ENCODE measurements at places on chromosomes 1 and 21. TPM values are rescaled to one million over a fixed set of nuclear protein-coding genes. Genes with fewer than 3 reads are reported as not detected.
A peak's percentile ranks its signal among the peaks of the same experiment; 100 is the strongest.

DNA sequence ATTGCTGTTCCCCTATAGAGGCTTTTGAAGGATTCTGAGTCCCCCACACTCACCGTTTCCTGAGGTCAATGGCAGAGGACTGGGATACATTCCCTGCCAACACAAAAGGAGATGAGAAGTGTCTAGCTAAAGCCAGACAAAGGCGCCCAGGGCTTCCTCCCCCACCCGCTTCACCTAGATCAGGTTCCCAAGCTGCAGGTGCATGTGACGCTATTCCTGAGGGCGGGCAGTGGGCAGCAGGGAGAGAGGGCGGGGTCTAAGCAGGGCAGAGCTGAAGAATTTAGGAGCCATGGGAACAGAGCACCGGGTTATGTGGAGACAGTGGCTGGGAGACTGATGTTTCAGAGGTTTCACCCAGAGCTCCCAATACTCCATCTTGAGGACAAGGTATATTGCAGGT, 6.0 kb upstream of the ARHGEF2 start:
- no peak for DNase-seq

- no peak for DNase-seq
These were observed 1.1 kb downstream of the C1orf50 start for GRCh38 chr1:42768172-42768571.

DNA sequence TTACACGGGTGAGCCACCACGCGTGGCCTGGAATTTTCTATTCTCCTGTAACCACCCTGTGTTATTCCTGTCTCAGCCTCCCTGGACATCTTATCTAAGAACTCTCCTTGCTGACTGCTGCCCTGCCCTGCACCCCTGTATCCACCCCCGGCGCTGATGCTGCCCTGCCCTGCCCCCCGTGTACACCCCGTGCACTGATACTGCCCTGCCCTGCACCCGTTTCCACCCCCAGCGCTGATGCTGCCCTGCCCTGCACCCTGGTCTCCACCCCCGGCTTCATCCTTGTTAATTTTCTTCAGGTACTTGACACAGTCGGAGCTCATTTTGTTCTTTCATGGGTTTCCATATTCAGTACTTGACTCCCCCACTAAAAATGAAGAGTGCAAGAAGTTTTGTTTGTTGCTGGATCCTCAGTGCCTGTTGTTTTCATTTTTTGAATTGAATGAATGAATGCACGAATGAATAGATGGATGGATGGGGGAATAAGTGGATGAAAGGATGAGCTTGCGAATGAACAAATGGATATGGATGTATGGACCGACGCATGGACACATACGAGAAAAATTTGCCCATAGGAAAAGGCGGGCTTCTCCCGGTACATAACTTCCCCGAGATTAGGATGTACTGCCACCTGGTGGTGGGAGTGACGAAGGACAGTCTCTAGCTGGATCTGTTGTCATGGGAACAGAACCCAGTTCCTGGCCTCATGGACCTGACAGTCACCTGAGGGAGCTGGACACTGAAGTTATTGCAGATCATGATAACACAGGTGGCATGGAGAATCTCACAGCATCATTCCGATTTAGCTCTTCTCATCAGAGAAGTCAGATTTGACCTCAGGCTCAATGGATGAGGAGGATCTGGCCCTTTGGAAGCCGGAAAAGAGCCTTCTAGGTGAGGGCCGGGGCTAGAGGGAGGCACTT, 14.9 kb downstream of the AADACL4 start:
- DNase-seq = peak; percentile 78

DNA sequence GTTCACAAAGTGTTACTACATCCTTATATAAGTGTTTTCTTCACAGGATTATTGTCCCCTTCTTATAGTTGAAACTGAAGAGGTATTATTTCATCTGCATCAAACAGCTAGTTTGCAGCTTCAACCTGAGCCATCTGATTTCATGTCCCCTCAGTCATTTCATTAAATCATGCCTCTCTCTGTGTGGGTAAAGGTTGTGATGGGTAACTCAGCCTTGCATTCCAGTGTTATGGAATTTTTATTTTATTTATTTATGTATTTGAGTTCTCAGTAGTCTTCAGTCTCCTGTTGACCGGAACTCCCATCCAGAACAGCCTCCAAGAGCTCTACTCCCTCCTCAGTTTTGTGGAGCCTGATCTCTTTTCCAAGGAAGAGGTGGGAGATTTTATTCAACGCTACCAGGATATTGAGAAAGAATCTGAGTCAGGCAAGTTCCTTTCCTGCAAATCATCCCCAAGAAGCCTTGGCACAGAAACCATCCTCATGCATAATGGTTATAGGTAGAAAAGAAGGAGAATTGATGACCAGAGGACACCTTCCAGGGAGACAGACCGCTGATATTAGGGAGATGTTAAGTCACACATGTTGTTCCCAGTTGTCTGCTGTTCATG, 21.8 kb downstream of the CHD1L start:
- DNase-seq = no peak

DNA sequence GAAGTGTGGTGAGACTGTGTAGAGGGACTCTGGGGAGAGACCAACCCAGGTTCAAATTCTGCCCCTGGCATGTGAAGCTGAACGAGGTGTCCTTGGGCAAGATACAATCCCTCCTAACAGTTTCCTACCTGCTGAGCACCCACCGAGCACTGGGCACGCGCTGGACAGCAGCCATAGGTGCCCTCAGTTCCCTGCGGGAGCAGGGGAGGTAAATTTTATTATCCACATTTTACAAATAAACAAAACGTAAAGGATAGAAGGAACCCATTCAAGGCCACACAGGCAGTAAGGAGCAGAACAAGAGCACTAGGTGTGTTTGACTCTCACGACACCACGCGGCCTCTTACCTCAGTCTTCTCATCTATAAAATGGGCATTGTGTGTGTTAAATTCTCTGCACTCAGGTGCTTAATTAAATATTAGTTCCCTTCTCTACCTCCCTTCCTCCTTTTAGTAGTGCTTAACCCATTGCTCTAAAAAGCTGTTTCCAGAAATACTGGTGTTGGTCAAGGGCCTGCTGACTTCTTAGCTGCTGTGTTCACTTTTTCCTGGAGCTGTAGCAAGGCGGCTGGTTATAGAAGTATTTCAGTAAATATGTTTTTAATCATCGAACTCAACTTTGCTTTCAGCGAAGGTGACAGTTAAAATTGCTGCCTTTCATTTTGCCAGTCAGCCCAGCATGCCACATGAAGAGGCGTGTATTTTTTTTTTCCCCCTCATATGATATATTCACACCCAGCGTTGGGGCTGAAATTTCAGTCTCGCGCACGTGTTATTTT, 41.6 kb downstream of the PGBD5 start:
- no peak for DNase-seq

- no peak for DNase-seq
These were observed 797 bp upstream of the USP1 start for GRCh38 chr1:62436039-62436465.

- no peak for DNase-seq
These were observed 67.8 kb upstream of the COG2 start for GRCh38 chr1:230574502-230574901.

GRCh38 chr1:41784531-41785274, 134.0 kb downstream of the HIVEP3 start:
- DNase-seq = no peak

DNA sequence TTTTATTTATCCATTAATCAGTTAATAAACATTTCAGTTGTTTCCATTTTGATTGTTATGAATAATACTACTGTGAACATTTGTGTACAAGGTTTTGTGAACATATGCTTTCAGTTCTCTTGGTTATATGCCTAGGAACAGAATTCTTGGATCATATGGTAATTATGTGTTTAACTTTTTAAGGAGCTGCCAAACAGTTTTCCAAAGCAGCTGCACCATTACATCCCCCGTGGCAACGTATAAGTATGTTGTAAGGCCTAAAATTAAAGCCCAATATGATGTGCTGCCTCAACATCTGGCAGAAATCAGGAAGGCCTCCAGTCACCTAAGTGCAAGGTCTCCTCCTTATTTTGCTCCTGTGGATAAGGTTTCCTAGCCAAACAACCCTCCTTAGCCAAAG, 235.6 kb upstream of the CACYBP start:
- no peak for DNase-seq

DNA sequence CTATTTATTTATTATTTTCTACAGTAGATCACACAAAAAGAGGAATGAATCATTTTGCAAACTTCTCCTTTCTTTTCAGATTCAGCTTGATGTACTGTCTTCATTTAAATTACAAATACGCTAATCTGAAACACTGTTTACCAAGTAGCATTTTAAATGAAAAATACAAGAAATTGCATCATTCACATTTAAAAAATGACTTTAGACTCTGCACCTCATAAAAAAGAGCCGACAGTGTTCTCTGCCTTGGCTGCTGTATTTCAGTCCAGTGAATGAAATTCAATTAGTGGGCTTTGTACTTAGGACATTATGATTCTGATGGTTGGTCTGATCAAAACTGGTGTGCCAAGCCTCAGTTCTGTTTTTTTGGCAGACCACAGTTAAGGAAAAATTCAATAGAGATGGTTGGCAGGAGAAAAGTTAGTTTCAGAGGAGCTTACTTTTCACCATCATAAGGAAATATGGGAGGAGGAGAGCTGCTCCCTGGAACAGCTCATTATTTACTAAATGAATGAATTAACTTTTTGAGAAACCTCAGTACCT, 222.4 kb upstream of the ESRRG start:
- DNase-seq = no peak

DNA sequence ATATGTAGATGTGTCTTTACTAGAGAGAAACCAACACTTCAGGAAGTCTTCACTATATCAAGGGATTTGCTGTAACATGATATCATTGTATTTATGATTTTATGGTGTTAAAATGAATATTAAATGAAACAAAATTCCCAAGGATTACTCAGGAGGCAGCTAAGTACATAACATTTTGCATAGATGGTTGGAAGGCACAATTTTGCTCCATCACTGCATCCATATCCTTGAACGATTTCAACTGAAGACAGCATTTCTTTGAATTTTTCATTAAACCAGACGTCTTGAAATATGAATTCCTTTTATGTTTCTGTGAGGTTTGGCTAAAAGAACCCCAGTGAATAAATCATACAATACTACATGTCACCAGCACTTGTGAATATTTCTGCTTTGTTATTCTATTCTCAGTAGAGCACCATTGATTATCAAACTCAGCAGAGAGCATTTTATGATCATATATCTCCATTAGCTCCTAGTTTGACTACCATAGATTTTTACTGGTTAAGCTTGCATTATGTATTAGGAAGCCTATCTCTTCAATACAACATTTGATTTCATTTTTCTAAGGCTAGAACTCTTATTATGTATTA, 37.3 kb downstream of the SPATA17 start:
- no peak for DNase-seq

DNA sequence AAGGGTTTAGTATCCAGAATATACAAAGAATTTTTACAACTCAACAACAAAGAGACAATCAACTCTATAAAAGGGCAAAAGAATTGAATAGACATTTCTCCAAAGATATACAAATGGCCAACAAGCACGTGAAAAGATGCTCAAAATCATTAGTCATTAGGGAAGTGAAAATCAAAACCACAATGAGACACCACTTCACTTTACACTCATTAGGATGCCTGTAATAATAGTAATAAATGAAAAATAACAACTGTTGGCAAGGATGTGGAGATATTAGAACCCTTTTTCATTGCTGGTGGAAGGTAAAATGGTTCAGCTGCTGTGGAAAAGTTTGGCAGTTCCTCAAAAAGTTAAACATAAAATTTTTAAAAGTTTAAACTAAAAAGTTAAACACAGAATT, 7.0 kb upstream of the ABCD3 start:
- DNase-seq = no peak

- no peak for DNase-seq
These were observed 29.9 kb downstream of the RXRG start for GRCh38 chr1:165415068-165415467.

GRCh38 chr1:82565546-82565945, 764.8 kb downstream of the ADGRL2 start:
- DNase-seq = no peak

- no peak for DNase-seq
These were observed 216.0 kb downstream of the S1PR1 start for GRCh38 chr1:101452825-101453224.

DNA sequence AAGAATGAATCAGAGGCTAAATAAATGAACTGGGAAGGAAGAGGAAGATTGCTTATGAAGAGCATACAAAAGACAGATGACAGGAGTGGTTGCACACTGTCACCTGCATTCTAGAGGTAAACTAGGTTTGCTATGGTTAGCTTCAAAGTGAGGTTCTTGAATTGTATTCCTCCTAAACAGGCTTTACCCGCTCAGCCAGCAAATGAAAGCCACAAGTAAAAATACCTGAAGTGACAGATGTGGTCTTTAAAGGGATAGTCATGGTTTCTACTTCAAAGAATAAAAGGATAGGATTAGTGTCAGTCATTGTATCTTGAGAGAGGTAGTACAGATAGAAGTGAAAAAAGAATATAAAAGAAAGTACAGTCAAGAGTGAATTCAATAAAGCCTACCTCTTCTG, 32.4 kb upstream of the PRDX6 start:
- no peak for DNase-seq

DNA sequence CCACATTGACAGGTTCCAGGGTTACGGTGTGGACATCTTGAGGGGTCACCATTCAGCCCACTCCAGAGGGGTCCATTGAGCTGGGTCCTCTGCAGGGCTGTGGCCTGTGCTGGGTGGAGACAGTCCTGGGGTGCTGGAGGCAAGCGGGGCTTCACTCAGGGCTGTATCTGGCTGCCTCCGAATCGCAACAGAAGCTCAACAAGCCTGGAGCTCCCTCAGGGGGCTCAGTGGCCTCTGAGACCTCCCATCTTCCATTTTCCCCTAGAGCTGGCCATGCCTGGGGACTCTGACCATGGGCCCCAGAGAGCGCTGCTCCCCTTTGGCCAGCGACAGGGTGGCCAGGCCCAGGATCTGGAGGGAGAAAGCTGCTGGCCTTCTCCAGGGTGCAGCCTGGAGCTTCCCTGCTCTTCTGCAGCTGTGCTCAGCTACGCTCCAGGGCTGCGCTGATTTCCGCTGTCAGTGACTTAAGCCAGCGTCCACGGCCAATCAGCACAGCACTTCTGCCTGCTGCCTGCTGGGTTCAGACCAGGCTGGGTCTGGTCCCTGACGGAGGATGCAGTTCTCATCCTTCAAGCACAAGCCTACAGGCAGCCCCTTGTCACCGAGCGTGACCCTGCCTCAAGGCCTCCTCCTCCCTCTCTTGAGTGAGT, 45.0 kb upstream of the ADARB1 start:
- DNase-seq = no peak

DNA sequence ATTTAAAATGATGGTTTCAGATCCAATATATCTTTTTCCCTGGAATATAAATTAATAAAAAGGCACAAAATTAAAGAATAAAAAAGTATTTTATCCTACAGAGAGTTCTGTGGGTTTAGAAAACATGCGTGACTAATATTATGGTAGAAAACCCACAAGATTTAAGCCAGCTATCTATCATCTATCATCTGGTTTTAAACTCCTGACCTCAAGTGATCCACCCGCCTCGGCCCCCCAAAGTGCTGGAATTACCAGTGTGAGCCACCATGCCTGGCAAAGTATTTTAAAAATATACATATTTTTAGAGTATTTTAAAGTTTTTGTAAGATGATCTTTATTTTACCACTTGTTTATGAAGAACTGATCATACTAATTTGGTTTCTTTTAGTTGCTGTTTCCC, 79.5 kb downstream of the NRIP1 start:
- no peak for DNase-seq

- no peak for DNase-seq
These were observed 81.2 kb upstream of the C1orf174 start for GRCh38 chr1:3981261-3981660.

GPR161 gene
- total RNA-seq = 21.4 TPM

IFI44 gene
- 11.8 TPM for total RNA-seq

C4BPB gene
- 14.3 TPM for total RNA-seq

EFNA1 gene
- 16.6 TPM for total RNA-seq

RGS4 gene
- total RNA-seq = 0.20 TPM

KCNA3 gene
- total RNA-seq = 1.4 TPM

PTPRC gene
- 6.9 TPM for total RNA-seq

DMRTA2 gene
- total RNA-seq = not detected

UTS2 gene
- total RNA-seq = not detected

F13B gene
- not detected for total RNA-seq

Data from ovary (tissue), 10 donors.